T-cell (primary cell): ENCODE measurements at places on chromosomes 12 and 14.

DNA sequence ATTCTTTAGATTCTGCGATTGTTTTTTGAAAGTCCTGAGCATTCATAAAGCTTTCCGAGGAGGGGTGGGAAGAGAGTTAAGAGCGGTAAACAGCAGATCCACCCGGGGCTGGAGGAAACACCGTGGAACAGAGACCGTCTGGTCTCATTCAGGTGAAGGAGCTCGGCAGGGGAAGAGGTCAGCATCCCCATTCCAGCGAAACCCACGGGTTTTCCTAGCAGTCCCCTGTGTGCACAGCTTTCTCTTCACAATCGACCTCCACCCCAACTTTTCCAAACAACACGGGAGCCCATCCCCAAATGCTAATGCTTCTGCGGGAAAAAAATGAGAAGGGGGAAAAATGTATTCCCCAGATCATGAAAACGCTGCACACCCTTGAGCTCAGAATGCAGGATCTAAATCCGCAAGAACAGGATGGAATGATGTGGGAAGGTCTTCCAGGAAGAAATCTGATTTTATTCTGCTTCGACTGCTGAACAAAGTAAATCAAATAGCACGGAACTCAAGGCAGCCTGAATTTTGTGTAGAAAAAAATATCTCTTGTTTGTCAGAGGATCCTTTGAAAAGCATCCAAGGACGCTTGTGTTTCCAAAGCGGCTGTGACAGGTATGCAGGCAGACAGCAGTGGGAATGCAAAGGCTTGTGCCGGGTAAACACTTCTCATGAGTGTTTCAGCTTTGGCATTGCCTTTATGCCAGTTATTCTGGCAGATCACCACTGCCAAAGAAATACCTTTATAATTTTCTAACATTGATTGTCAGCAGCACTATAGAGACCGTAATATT, 128.8 kb downstream of the NDUFA12 start:
- DNase-seq: no peak

DNA sequence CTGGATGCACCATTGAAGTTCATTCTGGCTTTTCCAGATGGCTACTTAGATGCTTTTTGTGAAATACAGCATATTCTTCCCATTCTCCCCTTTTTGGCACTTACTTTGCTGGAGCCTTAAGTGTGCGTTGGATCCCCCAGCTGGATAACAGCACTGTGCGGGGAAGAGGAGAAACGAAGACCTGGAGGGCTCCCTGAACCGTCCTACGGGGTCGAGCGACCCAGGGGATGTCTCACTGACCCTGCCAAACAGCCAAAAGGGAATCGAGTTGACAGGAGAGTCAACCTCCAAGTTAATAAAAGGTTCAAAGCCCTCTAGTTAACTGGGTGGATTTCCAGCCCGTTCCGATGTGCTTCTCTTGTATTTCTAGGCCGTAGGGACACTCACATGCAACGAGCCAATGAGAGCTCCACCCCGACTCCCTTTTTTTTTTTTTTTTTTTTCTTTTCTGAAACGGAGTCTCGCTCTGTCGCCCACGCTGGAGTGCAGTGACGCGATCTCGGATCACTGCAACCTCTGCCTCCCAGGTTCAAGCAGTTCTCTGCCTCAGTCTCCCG, 1.0 kb upstream of the CAMKK2 start:
- DNase-seq: no peak

DNA sequence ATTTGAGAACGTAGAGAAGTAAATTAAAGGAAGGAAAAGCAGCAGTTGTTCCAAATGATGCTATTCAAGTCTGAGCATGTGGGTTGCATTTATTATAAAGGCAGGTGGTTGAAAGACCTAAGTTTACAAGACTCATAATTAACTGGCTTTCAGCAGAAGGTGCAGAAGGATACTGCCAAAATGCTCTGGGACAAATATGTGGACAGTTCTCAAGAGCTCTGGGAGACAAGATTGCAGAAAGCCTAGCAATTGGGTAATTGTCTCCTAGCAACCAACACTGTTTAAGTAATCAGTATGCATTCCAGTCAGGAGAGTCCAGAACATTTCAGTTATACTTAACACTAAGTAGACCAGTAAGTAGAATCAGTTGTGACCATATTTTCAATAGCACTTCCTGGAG, 131.5 kb downstream of the GPR135 start:
- DNase-seq: no peak

- DNase-seq: peak; percentile 43
Observed at GRCh38 chr14:61320806-61321384, 484 bp upstream of the PRKCH start.

GRCh38 chr14:61586544-61587055, 108.7 kb upstream of the HIF1A start:
- no peak for DNase-seq

- no peak for DNase-seq
Observed at GRCh38 chr14:29558516-29558915, 369.1 kb downstream of the PRKD1 start.

- DNase-seq: no peak
Observed at GRCh38 chr12:13219320-13219719, 22.8 kb downstream of the EMP1 start.

GRCh38 chr14:60590991-60591414, 58.3 kb downstream of the SIX1 start:
- DNase-seq: no peak

GRCh38 chr12:66962290-66962689, 283.4 kb upstream of the GRIP1 start:
- DNase-seq: no peak
